ENCODE measurements at places on chromosomes 12 and 14.
A peak's percentile ranks its signal among the peaks of the same experiment; 100 is the strongest.

DNA sequence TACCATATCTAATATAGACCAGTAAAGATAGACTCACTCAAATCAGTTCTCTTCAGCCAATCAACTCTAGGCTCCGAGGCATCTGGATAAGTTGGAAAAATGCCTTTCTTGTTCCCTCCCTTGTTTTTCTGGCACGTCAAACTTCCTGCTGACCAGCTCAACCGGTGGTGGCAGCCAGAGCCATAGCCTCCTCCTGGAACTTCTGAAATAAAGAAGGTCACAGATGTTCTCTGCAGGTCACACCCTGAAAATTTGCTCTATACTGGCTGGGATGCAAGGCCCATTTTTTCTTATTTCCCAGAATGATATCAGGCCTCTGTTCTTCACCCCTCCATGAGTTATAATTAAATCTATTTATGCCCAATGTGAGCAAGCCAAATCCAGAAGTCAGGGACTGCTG lies 81.9 kb downstream of the BMP4 start:
- no peak for DNase-seq

GRCh38 chr12:105363890-105364289 lies 33.4 kb downstream of the C12orf75 start:
- DNase-seq: no peak

DNA sequence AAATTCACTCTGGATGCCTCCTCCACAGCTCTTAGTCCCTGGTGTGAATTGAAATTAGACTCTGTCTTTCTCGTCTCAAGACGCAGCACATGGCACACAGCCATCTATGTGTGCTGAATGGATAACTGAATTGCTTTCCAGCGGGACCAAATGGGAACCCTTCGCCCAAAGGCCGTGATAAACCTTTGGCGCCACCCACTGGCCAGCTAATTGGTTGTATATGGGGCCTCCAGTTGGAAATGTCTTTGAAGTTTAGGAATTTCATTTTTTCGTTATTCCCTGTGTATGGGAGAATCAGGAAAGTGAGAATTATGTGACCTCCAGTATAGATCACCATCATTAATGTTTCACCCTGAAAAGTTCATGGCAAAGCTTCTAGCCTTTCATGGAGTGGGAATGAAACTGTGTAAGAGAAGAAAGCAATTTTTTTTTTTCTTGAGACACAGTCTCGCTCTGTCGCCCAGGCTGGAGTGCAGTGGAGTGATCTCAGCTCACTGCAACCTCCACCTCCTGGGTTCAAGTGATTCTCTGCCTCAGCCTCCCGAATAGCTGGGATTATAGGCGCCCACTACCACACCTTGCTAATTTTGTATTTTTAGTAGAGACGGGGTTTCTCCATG lies 9.8 kb upstream of the HSP90AA1 start:
- peak; percentile 51 for DNase-seq

GRCh38 chr12:63294327-63294632 lies 143.3 kb upstream of the AVPR1A start:
- no peak for DNase-seq

DNA sequence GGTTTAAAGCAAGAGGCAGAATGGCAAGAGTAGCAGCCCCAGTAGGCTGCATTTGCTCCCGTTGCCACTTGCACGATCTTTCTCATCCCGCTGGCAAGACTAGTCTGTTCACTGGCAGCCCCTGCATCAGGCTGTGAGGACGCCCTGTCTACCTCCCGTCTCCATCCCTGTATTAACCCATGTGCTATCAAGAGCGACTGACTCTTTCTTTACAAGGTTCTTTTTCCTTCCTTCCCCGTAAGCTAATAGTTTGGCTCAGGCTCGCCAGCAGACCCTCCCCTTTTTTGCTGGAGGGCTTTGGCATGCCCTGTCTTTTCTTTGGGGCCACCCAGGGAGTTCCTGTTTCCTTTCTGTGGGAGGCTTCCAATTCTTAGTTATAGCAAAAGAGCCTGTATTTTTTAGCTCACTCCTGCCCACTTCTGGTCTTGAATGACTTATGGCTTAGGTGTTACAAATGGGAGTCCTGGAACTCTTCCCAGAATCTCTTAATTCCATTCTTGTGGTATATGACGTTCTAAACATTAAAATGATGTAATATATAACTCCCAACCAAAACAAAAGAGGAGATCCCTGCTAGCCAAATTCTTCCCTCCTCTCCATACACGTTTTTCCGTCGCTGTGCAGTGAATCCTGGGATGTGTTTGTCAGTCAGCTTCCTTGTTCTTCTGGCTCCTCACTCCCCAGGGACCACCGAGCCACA lies 149.0 kb downstream of the PRKCH start:
- no peak for DNase-seq

Measured in activated naive CD4-positive, alpha-beta T cell (primary cell).